ENCODE measurements at places on chromosomes 2 and 18.

- DNase-seq: no peak
Measured at GRCh38 chr2:128156812-128157211, 65.8 kb downstream of the UGGT1 start.

GRCh38 chr2:120433816-120434290 lies 87.9 kb downstream of the INHBB start:
- no peak for DNase-seq

- no peak for DNase-seq
Measured at GRCh38 chr2:3745920-3746319, 42.5 kb downstream of the DCDC2C start.

- DNase-seq: peak; percentile 60
Measured at GRCh38 chr18:13381944-13382365, 163.4 kb downstream of the LDLRAD4 start.

GRCh38 chr2:137535897-137536296 lies 428.4 kb upstream of the HNMT start:
- no peak for DNase-seq

- DNase-seq: no peak
Measured at GRCh38 chr2:10404324-10405143, 43.6 kb downstream of the ODC1 start.

DNA sequence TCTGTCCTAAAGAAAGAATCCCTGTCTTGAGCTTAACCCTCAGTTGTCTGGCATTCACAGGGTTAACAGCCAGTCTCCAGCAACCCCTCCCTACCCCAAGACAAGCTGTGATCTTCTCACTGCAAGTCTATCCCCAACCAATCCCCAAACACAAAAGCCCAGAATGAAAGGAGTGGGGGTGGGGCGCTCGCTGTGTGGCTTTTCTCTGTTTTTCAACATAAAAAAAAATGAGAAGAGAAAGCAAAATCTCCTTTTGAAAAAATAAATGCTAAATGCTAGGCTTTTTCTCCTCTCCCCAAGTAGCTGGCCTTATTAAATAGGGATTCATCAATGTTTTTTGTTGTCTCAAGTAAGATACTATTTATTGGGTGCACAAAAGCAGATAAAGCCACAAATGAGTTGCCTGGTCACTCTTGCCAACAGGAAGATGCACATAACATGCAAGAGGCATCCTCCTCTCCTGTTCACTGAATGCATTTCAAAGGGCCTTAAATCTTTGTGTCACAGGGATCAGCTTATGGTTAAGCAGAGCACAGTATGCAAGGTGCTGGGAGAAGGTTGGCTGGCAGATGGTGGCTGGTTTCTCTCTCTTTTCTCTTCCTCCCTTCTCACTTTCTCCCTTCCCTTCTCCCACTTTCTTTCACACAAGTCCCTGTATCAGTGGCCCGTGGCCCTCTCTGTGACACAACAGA lies 225.6 kb downstream of the CMPK2 start:
- DNase-seq: no peak

DNA sequence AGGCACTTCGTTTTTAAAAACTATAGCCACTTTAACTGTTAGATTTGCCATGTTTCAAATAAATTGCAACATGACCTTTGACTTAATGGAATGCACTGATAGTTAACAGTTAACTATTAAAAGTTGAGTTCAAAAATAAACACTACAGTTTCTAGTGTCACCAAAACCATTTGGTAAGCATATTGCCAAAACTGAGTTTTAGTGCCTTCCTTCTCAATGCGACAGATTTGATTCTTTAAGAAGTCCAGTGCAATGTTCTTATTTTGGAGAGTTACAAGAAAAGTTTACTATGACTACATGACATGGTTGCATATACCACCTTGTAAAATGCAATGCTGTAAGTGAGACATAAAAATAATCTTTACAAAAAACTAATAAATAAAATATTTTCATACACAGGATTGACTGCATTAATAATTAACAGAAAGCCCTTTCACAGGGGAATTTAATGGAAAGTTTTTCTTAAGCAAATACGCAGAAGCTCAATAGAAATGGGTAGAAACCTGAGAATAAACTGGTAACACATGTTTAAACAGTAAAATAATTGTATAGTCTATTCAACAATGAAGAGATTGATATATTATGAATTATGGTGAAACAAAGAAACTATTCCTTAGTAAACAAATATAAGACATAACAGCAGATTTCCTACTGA lies 53.8 kb downstream of the GRB14 start:
- DNase-seq: no peak

DNA sequence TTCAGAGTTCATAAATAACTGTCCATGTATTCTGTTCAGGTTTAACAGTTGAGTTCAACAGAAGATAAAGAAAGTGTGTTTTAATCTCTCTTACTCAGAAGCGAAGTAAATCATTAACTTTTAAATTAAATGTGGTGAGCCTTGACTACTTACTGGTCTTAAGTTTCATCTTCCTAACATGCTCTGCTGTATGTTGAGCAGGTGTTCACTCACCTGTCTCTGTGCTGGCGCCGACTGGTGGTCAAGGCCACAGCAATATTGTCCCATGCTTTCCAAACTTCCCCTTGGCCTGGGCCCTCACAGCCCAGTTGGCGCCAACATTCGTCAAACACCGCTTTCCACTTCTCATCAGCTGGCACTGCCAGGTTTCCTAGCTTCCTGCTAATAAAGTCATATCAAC lies 17.0 kb upstream of the MPP4 start:
- DNase-seq: no peak

DNA sequence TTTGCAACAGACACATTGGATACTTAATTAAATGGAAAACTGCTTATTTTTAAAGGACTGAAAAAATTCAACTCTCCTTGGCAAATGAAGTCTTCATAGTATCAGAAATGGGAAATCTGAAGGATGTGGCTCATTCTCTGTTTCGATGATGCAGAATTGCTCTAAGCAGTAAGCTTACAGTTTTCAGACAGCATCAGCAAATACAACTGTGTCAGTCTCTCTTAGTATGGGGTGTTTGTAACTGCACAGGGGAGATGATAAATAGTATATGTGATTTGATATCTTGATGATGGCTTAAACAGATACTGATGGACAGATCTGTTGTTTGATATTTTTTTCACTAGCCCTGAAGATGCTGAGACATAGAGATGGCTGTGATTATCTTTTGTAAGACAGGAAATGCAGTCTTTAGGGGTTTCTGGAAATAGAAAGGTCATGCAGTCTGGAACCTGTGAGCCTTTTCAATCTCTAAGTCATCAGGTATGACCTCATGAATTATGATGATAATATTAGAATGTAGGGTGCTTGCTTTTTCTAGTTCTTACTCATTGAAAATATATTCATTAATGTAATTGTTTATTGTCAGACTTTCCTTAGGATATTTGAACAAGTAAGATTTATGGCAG lies 84.2 kb downstream of the SLC4A10 start:
- DNase-seq: no peak

DNA sequence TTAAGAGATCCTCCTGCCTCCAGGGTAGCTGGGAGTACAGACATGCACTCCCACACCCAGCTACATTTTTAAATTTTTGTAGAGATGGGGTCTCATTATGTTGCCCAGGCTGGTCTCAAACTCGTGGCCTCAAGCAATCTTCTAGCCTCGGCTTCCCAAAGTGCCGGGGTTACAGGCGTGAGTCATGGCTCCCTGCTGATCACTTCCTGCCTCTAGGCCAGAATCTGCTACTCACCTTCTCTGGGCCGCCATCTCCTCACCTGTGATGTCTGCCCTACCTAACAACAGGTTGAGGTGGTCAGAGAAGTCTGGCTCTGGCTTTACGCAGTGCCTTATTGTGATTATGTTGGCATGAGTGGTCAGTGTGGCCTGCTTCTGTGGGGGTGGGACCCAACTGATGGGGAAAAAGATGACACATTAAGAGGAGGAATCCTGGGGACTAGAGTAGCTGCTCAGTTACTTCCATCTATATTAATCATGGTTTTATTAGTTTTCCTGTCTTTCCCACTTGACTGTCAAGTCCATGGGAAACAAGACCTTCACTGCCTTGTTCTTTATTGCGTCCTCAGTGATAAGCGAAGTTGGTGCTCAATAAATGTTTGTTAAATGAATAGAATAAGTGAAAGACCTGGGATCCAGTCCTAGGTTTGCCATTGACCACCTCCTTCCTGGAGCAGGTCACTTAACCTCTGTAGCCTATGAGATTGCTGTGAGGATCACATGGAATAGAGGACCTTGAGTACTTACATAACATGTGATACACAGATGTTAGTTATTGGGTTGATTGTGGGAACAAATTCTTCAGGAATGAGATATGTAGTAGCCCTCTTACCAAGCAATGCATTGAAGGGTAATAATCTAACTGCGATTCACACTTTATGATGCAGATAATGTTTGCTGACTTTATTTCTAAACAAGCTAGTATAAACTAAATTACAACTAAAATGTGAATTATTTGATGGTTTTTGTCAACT lies 15.7 kb downstream of the KCTD1 start:
- DNase-seq: no peak

DNA sequence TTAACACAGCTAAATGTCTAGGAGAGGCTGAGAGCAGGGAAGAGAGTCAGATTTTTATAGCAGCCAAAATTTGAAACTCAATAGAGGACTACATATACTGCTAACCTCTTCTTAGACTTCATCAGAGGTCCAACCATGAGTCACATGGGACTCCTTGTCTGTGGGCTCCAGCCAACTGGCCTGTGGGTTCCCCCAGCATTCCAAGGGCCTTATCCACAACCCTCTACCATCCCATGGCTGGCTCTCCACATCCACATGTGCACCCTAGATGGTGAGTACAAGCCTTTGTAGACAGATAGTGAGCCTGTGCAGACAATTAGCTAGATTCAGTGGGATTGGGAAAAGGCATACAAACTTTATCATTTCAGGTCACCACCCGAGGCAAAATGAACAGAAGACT lies 901.9 kb upstream of the ZEB2 start:
- no peak for DNase-seq

DNA sequence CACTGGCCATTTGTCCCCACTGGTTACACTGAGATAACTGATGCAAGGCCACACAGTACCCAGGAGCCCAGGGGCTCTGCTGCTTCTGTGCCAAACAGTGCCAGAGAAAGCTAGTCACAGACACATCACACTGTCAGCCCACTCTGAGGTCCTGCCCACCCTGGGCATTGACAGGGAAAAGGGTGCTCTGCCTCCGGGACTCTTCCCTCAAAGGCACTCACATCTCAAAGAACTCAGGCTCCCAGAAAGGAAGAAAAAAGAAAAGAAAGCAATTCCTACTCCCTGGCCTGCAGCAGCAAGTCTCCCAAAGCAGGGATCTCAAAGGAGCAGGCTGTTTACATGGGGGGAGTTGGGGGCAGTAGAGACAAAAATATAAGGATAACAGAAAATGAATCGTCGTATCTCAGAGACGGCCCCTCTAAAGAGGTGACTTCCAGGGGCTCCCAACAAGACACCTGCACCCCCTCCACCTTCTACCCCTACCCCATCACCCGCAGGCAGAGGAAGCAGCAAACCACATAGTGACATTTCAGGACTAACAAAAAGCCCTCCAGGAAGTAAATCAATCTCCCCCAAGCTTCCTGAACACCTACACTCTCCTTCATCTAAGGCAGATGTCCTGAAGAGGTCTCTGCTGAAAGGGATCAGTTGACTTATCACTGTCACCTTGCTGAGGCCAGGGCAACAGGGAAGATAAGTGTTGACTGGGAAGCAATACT lies 247.6 kb downstream of the TNS1 start:
- DNase-seq: no peak

GRCh38 chr2:154724194-154724797 lies 25.8 kb downstream of the KCNJ3 start:
- DNase-seq: no peak

GRCh38 chr2:99615247-99615771 lies 125.5 kb upstream of the REV1 start:
- no peak for DNase-seq

DNA sequence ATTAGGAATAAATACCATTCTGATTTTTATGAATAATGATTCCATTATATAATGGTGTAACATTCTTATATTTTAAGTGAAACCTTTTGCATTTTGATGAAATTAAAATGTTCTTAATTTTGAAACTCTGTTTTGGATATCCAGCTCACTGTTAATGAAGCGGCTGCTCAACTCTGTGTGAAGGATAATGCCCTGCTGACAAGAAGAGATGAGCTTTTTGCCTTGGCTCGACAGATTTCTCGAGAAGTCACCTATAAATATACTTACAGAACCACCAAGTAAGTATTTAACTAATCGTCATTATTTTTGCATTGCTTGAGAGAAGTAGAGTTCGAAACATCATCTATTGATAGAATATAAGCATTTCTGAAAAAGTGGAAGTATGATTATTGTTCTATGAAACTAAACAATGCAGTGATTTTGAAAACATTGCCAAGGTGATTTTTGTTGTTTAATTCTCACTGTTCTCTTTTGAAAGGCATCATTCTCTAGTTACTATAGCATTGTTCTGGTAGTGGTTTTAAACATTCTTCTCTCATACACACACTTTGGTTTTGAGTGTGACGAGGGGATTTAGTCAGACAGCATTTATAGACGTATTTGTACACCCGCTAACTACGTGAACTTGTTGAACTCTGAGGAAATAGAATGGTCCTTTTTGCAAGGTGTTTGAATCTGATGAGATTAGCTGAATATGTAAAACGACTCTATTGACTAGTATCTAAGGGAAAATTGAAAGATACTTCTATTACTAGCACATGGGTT lies 21.5 kb downstream of the NAB1 start:
- DNase-seq: no peak

- no peak for DNase-seq
Measured at GRCh38 chr2:104929663-104930062, 75.7 kb downstream of the POU3F3 start.

GRCh38 chr2:52558265-52558664 lies 1209.3 kb upstream of the CHAC2 start:
- DNase-seq: no peak

DNA sequence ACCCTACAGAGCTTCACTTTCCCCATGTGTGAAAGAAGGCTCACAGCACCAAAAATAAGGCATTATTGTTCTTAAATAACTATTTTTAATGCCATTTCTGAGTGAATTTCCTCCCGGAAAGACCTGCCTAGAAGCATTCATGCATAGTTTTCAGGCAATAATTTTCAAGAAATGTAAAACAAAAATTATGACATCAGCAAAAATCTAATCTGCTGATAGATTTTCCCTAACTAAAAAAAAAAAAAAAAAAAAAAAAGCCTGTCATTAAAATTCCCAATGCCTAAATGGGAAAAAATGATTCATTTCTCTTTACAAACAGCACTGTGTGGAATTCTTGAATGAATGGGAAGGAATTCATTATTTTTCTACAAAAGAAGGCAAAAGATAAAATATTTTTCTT lies 35.4 kb downstream of the ABCB11 start:
- DNase-seq: no peak

GRCh38 chr2:178241844-178242551 lies 47.7 kb downstream of the OSBPL6 start:
- no peak for DNase-seq

GRCh38 chr18:78247615-78248289 lies 731.9 kb upstream of the SALL3 start:
- DNase-seq: no peak
